Epithelial cell of prostate (primary cell): ENCODE measurements at places on chromosomes 6 and 20.
A peak's percentile ranks its signal among the peaks of the same experiment; 100 is the strongest.

DNA sequence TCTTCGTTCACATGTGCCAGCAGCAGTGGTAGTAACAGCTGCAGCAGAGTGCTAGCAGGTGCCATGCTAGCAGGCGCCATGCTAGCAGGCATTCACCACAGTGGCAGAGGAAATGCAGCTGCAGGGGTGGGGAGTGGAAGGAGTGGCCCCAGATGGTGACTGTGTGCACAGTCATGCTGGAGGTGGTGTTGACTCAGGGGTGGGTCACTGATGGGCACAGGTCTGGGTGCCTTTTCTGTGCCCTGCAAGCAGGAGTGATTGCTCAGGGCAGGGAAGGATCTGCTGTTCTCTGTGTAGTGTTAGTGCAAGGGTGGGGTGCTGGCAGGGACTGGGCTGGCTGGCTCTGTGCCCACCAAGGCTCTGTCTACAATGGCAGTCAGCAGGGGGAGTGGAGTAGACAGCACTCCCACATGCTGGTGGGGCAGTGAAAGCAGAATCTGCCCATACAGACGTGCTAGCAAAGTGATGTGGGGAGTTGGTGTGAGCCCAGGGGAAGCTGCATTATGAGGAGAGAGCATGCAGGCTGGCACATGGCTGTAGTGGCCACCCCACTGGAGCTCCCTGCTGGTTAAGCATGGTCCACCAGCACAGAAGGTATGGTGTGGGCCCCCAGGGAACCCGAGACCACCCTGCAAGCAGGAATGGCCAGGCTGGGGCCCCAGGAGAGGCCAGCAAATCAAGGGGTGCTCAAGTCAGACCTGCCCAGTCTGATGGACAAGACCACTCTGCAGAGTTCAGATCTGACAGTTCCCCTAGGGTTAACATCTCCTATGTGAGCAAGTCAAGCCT lies 11.4 kb upstream of the TSPYL4 start:
- DNase-seq: peak; percentile 72

DNA sequence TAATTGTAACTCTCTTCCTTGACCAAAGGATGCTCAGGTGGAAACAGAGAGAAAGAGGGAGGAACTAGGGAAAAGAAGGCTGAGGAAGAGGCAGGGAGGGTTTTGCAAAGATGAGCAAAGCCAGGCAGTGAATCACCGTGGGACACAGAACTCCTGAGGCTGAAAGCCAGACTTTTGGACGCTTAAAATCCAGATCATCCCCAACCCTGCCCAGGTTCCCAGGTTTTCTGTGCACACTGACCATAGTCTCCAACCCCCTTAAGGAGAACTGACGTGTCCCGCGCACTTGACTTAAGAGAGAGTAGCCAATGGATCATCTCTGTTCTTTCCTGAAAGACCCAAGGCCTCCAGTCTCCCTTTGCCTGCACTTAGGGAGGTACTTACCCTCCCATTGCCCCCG lies 75.3 kb downstream of the LRFN2 start:
- no peak for DNase-seq

GRCh38 chr6:105606831-105607463 lies 204.1 kb upstream of the PREP start:
- no peak for DNase-seq

- no peak for DNase-seq
Measured at GRCh38 chr20:54822386-54822785, 347.0 kb downstream of the DOK5 start.

- no peak for DNase-seq
Measured at GRCh38 chr6:127851197-127851596, 49.7 kb downstream of the THEMIS start.

GRCh38 chr6:15916581-15916980 lies 212.3 kb upstream of the MYLIP start:
- no peak for DNase-seq

DNA sequence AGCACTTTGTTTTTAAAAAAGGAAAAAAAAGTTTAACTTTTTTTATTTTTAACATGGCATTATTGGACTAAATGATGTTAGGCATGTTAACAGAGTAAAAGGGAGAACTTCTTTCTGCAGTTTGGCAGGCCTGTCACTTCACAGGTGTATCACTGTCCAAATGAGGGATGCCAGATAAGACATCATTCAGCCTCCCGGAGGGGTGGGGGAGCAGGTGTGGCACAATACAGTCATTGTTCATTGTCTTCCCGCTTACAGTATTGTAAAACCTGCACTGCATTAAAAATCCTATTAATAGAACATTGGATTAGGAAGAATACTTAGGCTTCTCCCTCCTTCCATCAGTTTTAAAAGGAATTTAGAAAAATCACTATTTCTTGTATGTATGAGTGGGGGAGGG lies 80.7 kb downstream of the CARMIL1 start:
- DNase-seq: no peak

DNA sequence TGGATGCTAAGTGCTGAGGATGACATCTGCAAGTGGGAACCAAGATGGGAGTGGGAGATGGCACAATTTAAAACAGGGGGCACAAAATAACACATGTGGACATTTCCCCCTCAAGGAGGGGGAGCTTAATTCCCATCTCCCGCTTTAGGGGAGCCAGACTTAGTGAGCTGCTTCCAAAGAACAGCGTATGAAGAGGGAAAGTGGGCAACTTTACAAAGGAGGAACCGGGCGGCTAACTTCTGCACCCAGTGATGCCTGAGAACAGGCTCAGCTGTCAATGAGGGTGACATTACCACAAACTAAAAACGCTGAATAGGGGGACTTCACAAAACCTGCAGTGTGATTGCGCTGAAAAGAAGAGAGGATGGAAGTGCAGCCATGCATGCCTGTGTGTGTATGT lies 95.5 kb upstream of the NXT1 start:
- DNase-seq: no peak

DNA sequence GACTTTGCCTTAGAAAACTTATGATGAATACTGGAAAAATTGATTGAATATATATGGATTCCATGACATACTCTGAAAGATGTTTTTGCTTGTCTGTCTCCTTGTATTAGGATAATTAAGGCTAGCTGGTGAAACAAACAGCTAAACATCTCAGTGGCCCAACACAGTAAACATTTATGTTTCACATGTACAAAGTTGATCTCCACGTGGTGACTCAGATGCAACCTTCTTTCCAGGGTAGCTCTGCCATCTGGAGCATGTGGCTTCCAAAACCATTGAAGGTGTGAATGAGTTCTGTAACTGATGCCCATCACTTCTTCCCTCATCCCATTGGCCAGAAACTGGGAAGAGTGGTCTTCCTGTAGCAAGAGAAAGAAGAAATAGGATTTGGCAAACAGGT lies 196.3 kb downstream of the TSHZ2 start:
- no peak for DNase-seq

DNA sequence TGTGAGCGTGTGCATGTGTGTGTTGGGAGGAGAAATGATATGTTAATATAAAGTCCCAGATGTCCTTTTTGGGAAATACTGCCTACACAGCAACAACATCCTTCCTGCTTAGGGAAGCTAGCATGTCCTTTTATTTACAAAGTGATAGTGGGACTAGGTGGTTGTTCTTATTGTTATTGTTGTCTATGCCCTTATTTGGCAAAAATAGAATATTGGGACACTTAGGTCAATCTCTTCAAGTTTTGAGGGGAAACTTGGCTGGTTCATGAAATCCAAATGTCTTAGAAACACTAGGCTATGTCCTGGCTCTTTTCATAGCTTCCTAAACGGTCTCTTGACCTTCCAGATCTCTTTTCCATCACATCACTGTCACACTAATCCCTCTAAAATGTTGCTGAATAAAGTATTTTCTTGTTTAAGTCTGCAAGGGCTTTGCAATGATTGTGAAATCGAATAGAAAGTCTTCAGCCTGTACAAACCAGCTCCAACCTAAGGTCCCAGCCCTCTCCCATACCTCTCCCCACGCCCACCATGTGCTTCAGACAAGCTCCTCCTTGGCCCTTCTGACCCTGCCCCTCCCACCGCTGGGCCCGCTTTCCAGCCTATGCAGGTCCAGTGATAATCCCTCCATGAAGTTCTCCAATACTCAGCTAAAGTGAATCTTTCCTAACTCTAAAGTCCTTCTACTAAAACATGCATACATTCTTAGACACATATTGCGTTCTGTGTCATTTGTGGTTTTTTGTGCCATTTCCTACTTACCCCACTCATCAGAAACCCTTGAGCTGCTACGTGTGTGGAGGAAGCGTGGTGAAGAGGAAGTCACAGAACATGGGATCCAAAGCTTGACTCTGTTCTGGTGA lies 205.1 kb downstream of the LY86 start:
- no peak for DNase-seq

DNA sequence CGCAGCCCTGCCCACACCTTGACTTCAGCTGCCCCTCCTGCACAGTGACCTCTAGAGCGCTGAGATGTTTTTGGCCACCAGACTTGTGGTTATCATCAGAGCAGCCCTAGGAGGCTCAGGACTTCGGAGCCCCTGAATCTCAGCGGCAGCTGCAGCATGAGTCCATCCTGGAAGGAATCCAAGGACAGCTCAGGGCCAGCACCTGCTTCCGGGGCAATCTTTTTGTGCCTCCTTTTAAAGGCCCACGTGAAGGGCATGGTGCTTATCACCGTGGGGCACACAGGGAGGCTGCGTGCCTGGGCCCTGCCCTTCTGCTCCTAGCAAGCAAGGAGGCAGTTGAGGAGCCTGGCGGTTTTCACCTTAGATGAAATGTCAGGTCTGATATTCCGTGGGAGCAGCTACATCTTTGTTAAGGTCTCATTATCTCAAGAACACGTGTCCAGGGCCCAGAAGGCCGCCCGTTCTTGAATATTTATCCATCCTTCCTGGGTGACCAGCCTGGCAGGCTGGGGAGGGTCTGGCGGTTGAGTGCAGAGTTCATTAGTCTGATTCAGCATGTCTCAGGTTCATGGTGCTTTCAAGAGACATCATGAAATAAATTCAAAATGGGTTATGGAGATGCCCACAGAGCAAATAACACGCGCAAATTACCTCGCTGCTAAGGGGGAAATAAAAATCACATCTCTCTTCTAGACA lies 392.4 kb downstream of the TAF4 start:
- DNase-seq: no peak

DNA sequence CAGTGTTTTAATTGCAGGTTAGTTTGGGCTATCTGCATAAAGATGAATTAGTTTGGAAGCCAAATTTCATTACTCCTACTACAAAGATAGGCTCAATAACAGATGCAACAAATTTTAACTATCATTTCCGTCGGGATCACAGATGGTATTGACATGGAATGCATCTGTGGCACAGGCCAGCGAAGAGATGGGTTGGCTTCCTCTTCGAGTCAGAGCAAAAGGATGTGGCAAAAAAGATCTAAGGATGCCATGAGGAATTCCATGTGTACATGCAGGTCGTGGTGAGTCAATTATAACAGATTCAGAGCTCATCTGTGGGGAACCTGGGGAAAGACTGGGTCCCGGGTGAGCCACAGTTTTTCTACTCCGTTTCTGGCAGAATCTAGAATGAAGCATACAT lies 83.0 kb upstream of the CITED2 start:
- no peak for DNase-seq

- no peak for DNase-seq
Measured at GRCh38 chr6:157681041-157681650, 141.9 kb upstream of the SNX9 start.

- peak; percentile 50 for DNase-seq
Measured at GRCh38 chr6:116210750-116211425, 43.0 kb downstream of the TSPYL4 start.

- no peak for DNase-seq
Measured at GRCh38 chr6:115680621-115681020, 380.1 kb downstream of the FRK start.

GRCh38 chr6:144023216-144023615 lies 15.2 kb upstream of the PLAGL1 start:
- DNase-seq: no peak

DNA sequence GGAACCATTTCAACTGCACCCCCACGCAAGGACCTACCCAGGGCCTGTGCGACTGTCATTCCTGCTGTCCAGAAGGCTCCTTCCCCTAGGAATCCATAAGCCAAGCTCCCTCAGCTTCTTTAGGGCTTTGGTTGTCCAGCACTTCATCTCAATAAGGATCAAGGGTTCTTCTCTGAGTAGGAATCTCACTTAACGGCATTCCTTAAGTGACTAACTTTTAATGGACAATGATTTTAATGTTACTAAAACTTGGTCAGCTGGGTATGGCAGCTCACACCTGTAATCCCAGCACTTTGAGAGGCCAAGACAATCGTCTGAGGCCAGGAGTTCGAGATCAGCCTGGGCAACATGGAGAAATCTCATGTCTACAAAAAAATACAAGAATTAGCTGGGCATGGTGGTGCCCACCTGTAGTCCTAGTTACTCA lies 13.4 kb downstream of the UBE2V1 start:
- DNase-seq: no peak

- no peak for DNase-seq
Measured at GRCh38 chr6:30019819-30020218, 41.2 kb upstream of the POLR1H start.
